ENCODE measurements at places on chromosomes 3 and 15.

DNA sequence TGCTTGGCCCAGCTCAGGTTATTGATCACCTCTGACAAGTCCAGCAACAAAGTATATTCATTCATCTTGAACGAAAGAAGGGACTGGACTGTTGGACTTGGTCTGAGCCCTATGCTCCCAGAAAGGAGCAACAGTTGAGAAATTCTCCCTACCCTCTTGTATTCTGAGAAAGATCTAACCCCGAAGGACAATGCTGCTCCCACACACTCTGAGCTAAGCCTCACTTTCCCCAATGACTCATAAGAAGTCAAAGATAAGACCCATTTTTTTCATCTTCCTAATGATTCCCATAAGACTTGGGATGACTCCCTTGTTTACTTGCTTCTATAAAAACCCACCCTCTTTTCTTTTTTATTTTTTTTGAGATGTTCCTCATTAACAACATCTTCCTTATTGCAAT, 549.4 kb upstream of the MDFIC2 start:
- no peak for DNase-seq

- DNase-seq: no peak
Observed at GRCh38 chr3:46626039-46626438, 13.7 kb downstream of the FAM240A start.

DNA sequence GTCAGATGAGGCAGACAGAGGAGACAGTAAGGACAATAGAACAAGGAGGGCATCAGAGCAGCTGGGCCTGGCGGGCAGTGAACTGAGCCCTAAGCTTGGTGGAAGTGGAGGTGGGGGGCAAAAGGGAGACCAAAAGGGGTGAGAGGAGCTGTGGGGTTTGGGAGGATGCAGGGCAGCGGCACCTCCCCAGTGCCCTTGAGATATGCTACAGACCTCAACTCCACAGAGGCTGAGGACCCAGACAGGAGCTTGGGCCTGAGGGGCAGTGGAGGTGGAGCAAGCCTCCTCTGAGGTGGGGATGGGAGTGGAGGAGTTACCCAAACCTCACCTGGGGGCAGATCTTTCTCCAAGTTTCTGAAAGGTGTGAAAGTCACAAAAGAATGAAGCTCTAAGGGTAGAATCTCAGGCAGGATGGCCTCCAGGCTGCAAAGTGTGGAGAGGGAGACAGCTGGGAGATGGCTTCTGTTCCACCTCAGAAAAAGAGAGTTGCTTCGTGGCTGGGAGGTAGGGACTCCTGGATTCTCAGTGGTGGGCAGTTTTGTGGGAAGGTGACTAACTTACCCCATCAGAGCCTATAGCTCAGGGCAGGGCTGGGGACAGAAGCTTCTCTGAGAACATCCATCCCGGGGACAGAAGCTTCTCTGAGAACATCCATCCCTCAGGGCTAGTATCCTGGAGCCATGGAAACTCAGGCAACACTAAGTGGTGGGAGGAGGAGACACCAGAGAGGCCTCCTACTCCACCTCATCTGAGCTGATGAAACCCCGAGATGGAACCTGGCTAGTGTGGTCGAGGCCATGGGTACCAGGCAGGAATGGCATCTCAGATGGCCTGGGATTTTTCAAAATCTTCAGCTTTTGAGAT, 2.3 kb upstream of the CLK3 start:
- no peak for DNase-seq

- DNase-seq: no peak
Observed at GRCh38 chr3:79976466-79976865, 208.7 kb upstream of the ROBO1 start.

- no peak for DNase-seq
Observed at GRCh38 chr15:71811752-71812735, 1.7 kb downstream of the NR2E3 start.

DNA sequence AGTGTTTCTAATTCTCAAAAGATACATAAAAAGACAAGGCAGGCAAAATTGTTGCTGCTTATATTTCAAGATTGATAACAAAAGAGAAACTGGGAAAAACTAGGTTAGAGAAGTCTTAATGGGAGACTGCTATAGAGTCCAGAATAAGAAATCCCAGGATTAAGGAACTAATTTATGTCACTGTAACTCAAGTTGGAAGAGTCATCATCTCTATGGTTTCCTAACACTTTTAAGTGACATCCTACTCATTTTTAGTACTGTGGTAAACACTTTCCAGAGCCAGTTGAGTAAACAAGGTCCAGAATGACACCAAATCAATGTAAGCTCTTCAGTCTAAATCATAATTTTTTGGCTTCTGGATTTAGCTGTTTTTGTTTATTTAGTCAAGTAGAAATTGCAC, 8.0 kb downstream of the CLDN16 start:
- DNase-seq: no peak

DNA sequence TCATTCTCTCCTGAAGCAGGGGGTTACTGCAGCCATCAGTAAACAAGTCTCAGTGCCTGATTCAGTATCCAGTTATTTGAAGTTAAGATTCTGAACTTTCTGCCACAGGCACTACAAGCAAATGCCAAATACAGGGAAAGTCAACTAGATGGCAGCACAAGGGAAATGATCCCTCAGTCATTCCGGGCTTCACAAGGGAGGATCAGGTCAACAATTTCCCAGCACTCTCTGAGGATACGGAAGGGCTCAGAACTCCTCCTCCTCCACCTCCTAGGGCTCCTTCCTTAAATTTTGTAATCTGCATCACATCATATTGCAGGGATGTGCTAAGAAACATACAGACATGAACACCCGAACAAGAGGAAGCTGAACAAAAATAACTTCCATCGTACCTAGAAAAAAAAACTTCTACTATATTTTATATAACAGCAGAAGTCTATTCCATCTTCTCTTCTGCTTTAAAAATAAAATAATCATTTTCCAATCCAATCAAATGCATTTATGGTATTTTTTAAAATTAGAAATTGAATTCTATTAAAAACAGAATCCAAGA, 187.1 kb downstream of the FMN1 start:
- DNase-seq: no peak

- DNase-seq: no peak
Observed at GRCh38 chr3:119819806-119820205, 37.9 kb downstream of the NR1I2 start.

GRCh38 chr3:15367059-15367458, 34.7 kb upstream of the SH3BP5 start:
- peak; percentile 29 for DNase-seq

GRCh38 chr3:47475570-47476329, at the start of gene SCAP:
SCAP (minus strand) TSS chr3:47475941; CDS start chr3:47442993, 32,948 bp downstream.
- peak; percentile 94 for DNase-seq

GRCh38 chr3:159751146-159751545, 237.5 kb upstream of the IL12A start:
- DNase-seq: no peak

DNA sequence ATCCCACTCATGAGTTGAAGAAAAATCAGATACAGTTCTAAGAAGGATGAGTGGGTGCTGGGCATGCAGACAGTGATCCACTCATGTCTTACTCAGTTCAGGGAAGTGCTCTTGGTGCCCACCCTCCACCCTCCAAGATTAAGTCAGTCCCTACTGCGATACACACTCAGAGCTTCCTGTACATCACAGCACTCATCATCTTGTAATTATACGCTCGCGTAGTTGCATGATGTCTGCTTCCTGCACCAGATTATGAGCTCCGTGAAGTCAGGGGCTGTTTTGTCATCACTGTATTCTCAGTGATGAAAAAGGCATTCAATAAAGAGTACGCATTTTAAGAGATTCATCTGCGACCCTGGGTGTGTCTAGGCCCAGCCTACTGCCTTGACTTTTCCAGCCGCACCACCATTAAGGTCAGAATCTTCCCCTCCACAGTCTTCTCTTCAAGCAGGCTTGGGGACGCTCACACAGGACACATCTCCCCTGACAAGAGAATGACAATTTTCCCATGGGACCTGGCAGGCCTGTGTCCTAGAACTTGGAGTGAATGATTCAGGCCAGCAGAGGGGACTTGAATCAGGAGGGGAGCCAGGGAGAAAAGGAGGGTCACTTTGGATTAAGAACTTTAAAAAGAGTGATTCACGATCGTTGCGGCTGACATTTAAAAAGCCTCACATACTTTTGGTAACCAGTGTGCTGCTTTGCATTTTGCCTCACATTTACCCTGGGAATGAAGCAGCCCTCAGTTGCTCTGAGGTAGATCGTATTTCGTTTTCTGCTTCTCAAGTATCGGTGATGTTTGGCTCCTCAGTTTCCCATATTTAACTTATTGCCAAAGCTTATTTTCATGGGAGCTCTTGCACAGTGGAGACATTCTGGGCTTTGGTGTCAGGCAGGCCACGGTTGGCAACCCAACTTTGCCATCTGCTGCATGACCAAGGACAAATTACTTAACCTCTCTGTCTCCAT, 7.9 kb upstream of the PDE8A start:
- DNase-seq: no peak

GRCh38 chr3:42508562-42508961, 6.1 kb downstream of the VIPR1 start:
- no peak for DNase-seq

- no peak for DNase-seq
Observed at GRCh38 chr15:45521596-45522327, 793 bp downstream of the SLC30A4 start.

- DNase-seq: no peak
Observed at GRCh38 chr15:96544162-96544756, 213.8 kb downstream of the NR2F2 start.

DNA sequence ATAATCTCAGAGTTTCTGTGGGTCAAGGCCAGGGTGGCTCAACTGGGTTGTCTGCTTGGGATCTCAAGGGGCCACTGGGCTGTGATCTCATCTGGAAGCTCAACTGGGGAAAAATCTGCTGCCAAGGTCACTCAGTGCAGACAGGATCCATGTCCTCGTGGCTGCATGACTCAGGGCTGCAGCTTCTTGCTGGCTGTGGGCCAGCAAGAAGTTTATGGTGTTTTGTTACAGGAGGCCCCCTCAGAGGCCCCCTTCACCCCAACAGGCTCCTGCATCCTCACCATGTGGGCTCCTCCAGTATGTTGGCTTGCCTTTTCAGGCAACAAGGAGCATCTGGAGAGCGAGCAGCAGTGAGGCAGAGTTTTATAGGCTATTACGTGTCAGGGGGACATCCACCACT, 14.6 kb downstream of the OCA2 start:
- DNase-seq: no peak

- no peak for DNase-seq
Observed at GRCh38 chr15:48433226-48433886, 102.1 kb downstream of the DUT start.

DNA sequence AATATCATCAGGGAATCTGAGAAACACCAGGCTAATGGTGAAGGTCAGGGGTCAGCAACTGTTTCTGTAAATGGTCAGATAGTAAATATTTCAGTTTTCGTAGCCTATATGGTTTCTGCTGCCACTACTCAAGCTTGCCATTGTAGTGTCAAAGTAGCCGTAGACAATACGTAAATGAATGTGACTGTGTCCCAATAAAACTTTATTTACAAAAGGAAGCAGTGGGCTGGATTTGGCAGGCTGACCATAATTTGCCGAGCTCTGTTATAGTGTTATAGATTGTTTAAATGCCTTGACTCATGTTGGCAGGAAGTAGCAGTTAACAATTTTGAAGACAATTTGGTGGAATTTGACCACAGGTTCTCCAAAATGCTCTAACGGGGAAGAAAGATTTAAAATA, 548.2 kb downstream of the FOXP1 start:
- DNase-seq: no peak

DNA sequence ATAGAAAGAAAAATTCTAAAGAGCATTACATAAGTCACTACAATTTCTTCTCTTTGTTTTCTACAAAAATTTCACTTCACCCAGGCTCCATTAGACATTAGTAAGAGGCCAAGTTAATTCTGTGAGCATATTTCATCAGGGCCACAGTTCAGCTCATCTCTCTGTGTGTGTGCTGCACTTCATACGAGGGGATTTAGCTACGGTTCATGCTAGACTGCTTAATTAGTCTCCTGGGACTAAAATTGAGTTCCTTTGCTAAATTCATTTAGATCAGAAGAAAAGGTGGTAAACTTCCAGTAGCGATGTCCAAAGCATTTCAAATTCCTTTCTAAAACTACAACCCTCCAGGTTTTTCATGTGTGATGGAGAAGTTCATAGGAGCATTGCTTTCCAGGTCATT, 83.1 kb upstream of the SETMAR start:
- no peak for DNase-seq

GRCh38 chr3:155377071-155377470, 83.6 kb upstream of the STRIT1 start:
- DNase-seq: no peak

- no peak for DNase-seq
Observed at GRCh38 chr15:68497206-68497910, 65.4 kb upstream of the ITGA11 start.

DNA sequence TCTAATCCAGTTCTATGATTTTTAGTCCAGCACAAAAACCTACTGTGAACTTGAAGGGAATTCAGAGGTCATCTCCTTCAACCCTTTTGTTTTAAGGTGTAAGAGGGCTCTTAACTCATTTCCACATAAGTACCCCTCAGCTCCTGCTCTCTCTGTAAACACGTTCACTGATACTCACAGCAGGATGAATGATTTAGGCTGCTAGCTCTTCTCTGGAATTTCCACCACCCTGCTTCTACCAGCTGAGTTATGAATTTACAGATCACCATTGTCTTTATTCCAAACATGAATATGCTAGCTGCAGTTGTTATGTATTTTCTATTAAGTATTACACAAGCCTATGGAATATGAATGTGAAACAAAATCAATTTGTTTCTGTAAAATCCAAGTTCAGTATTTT, 101.3 kb upstream of the NANOGP8 start:
- DNase-seq: no peak

DNA sequence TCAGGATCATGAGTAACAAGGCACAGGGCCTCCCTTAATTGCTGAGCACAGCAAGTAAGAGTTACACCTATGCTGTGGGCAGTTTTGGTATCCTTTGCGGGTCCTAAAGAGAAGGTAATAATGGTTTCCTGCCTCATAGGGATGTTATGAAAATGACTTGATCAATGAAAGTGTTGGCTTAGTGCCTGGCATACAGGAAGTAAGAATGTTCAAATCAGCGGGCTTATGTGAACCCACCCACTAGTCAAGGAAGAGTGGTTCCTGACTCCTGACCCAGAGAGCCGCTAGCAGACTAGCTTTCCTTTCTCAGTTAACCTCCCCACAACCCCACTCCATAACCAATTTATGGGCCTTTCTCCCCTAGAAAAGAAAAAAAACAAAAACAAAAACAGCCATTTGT, 5.2 kb upstream of the ADAMTS9 start:
- DNase-seq: no peak

DNA sequence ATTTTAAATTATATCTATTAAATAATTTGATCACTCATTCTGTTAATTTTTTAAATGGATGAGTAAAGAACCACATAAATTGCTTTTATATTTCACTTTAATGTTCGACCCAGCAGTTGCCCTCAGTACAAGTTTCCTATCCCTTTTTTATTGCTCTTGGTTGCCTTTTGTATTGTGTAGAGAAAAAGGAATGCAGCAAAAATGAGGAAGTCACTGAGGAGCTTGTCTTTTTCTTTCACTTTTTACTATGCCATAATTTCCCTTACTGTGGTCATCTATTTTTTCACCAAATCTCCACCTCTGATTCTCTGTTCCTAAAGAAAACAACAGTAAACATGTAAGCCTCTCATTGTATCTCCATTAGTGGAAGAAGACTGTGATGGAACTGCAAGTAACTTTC, 122.7 kb downstream of the B3GALNT1 start:
- no peak for DNase-seq

Measured in CD4-positive, alpha-beta T cell treated with Interleukin-2 at 100 ng/mL for 4 hours (primary cell).